CD4-positive, alpha-beta T cell treated with Interleukin-6 at 100 ng/mL for 8 hours (primary cell): ENCODE measurements at places on chromosomes 2 and 18.

- no peak for DNase-seq
Measured at GRCh38 chr18:48942086-48942485, 8.7 kb downstream of the SMAD7 start.

GRCh38 chr2:222804351-222804750 is 56.5 kb upstream of the ACSL3 start:
- no peak for DNase-seq

GRCh38 chr2:10659898-10660568 is 29.7 kb downstream of the NOL10 start:
- peak; percentile 18 for DNase-seq

GRCh38 chr2:153871231-153872221 is at the start of gene GALNT13:
GALNT13 (plus strand) TSS chr2:153871922.
- no peak for DNase-seq

GRCh38 chr18:44826418-44827259 is 146.0 kb downstream of the SETBP1 start:
- no peak for DNase-seq

GRCh38 chr18:23994361-23994902 is 20.1 kb upstream of the TTC39C start:
- peak; percentile 42 for DNase-seq

GRCh38 chr2:52269696-52270485 is 1238.0 kb upstream of the NRXN1 start:
- no peak for DNase-seq
